ENCODE measurements at places on chromosomes 12 and 14. TPM values are rescaled to one million over a fixed set of nuclear protein-coding genes. Genes with fewer than 3 reads are reported as not detected.

DNA sequence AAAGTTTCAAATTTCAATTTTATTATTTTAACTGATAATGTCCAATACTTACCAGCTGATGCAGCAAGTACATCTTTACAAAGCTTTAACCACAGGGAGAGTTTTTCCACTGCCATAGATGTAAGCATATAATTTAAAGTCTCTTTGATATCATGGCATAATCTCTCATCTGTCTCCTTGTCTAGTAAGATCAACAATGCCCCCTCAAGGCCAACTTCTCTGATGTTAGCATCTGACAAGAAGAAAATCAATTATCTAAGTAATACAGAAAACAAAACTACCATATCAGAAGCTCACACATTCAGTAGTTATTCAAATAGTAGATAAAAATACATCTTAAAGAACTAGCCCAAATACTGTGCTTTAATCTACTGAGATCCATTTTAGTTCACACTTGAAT lies 94.2 kb downstream of the HEATR5A start:
- H3K27me3 ChIP-seq, result no peaks in the 10 kb centered on the region
- DNase-seq, result no peak

DNA sequence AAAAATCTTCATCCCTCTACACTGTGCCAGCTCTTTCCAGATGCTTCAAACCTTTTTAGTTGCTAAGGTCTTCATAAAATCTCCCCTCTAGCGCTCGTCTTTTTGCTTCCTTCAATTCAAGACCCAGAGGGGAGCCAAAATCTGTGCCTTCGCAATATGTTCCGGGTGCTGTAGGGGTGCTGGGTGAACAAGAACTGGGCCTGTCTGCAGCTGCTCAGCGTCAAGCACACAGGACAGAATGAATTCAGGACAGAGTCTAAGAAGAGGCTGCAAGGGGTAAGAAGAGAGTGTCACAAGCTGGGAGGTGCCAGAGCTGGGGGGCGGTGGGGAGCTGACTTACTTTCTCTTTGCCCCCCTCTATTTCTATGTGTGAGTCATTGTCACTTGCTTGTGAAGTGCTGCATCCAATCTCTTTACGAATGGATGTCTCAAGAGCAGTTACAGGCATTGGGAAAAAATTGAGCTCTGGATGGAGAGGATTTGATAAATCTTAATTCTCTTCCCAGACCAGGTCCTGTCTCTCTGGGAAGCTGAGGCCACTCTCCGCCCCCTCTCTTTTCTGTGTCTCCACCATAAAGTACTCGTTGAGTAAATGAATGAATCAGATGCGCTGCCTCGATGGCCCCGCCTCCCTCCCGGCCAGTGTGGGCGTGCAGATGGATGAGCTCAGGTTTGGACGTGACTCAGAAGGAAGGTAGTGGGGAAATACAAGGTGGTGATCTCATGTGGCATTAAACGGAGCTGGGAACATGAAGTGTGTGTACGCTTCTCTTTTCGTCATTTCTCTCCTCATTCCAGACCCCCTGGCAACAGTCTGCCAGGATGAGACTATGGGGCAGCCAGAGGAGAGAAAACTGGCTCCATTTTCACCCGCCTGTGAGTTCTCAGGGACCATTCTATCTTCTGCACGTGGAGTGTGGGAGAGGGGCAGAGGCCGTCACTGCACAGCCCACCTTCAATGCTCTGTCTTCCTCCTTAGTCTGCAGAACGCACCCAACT lies 91.3 kb downstream of the TSPAN9 start:
- DNase-seq, result peak; percentile 76
- H3K4me3 ChIP-seq, result peak overlapping the region; percentile 12
- H3K36me3 ChIP-seq, result no peaks in the 10 kb centered on the region
- peaks cover 17% of the 10 kb centered on the region for H3K4me1 ChIP-seq
- H3K27me3 ChIP-seq, result peaks cover 6% of the 10 kb centered on the region

Gene SLC24A4
- total RNA-seq, result not detected

Gene FSCB
- total RNA-seq, result not detected

DNA sequence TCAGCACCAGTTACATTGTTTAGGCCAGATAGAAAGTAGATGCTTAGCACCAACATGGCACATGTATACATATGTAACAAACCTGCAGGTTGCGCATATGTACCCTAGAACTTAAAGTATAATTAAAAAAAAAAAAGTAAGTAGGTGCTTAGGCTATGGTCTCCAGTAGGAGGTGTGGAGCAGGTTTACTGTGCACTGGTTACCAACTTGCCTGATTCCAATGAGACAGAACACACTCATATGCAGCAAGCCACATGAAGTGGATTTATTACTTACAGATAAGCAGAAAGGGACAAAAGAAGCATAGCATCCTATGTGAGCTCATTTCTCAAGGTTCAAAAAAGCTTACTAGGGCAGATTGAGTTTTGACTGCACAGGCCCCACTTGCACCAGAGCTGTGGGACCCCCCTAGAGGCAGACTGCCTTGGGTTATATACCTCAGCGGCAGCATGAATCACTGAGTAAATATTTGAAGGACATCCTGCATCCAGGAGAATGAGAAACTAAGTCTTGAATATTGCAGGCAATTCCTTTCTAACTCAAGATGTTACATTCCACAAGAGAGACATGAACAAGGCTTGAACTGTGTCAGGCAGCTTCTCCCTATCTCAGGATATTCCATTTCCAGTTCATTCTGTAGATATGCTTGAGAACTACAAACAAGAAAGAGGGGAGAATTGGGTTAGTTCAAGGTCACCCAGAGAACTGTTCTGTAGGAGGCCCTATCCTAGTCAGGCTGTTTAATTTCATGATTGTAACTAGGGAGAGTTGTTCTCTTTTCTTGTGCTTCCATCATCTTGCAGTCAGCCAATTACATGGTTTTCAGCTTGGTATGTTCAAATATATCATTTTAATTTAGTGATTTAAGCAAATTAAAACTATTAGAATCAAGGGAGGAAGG lies 30.1 kb downstream of the LRFN5 start:
- H3K27ac ChIP-seq, result no peak overlapping the region
- no peaks in the 10 kb centered on the region for H3K27me3 ChIP-seq
- no peak for DNase-seq
- H3K4me1 ChIP-seq, result no peaks in the 10 kb centered on the region
- H3K36me3 ChIP-seq, result no peaks in the 10 kb centered on the region

DNA sequence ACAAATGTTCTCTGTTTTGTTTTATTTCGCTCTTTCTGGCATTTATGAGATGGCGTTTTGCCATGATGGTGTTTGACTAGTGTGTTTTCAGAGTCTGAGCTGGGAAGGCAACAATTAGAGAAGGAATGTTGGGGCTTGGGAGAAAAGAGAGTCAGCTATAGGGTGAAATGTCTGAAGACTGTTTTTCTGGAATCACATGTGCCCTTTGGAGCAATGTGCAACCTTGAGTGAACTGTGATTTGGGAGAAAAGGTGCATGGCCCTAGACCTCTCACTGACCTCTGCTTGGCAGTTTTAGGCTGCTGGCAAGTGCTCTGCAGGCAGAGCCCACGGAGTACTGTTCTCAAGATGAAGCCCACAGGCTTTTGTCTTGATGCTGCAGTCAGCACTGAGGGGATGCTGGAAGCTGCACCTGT lies 379.9 kb upstream of the PDE3A start:
- peaks cover 10% of the 10 kb centered on the region for H3K27me3 ChIP-seq
- H3K27ac ChIP-seq, result no peak overlapping the region
- H3K4me3 ChIP-seq, result no peak overlapping the region

Gene LALBA
- total RNA-seq, result not detected

GRCh38 chr12:21379218-21379617 lies 6.5 kb downstream of the IAPP start:
- no peak overlapping the region for H3K27ac ChIP-seq
- peaks cover 6% of the 10 kb centered on the region for H3K27me3 ChIP-seq
- no peak overlapping the region for H3K4me3 ChIP-seq
- no peaks in the 10 kb centered on the region for H3K36me3 ChIP-seq
- no peak for DNase-seq

- DNase-seq, result no peak
- H3K27me3 ChIP-seq, result no peaks in the 10 kb centered on the region
- no peaks in the 10 kb centered on the region for H3K4me1 ChIP-seq
- H3K27ac ChIP-seq, result no peak overlapping the region
Observed at GRCh38 chr12:129826273-129826672, 77.6 kb downstream of the TMEM132D start.

DNA sequence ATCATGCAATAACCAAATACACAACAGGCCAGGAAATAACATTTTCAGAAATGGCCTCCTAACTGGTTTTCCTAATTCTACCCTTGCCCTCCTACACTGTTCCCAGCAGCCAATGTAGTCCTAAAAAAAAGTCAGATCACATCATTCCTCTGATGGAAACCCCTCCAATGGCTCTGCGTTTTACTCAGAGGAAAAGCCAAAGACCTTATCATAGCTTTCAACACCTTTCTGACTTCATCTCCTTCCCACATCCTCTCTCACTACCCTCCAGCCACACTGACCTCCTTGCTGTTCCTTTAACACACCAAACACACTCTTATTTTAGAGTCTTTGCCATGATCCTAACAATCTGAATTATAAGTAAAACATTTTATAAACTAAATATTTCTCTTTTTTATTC lies 1.1 kb downstream of the MED6 start:
- peaks cover 5% of the 10 kb centered on the region for H3K36me3 ChIP-seq
- H3K4me3 ChIP-seq, result peak overlapping the region; percentile 100
- H3K4me1 ChIP-seq, result peaks cover 35% of the 10 kb centered on the region
- H3K27me3 ChIP-seq, result no peaks in the 10 kb centered on the region

Gene INSM2
- total RNA-seq, result not detected

GRCh38 chr12:78494911-78495310 lies 369.7 kb upstream of the SYT1 start:
- H3K4me3 ChIP-seq, result no peak overlapping the region
- no peaks in the 10 kb centered on the region for H3K27me3 ChIP-seq
- no peaks in the 10 kb centered on the region for H3K36me3 ChIP-seq
- no peaks in the 10 kb centered on the region for H3K4me1 ChIP-seq

Gene MDM1
- 27.3 TPM for total RNA-seq

Gene PABPN1
- total RNA-seq, result 189 TPM

DNA sequence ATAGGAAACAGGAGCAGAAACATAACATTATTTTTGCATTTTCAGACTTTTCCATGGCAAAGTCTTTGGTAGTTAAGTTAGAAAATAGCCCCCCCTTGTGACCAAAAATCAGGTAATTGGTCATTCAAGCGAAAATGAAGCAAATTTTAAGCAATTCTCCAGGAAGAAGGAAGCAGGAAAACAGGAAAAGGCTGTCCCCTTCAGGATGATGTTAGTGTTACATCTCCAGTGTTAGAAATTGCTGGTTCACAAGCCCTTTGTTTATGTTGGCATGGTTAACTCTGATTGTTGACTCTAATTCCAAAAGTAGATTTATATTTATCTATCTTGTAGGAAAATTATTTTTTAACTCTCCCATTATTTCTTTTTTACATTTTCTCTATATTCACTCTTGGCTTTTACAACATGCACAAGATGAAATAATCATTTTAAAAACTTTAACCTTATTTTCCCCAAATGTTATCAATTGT lies 18.8 kb upstream of the GAS2L3 start:
- no peaks in the 10 kb centered on the region for H3K36me3 ChIP-seq
- no peak overlapping the region for H3K4me3 ChIP-seq
- no peak for DNase-seq
- H3K27ac ChIP-seq, result no peak overlapping the region

GRCh38 chr12:58586762-58587161 lies 333.5 kb downstream of the LRIG3 start:
- H3K4me3 ChIP-seq, result no peak overlapping the region
- H3K27ac ChIP-seq, result no peak overlapping the region
- no peaks in the 10 kb centered on the region for H3K4me1 ChIP-seq
- DNase-seq, result no peak
- H3K36me3 ChIP-seq, result no peaks in the 10 kb centered on the region

DNA sequence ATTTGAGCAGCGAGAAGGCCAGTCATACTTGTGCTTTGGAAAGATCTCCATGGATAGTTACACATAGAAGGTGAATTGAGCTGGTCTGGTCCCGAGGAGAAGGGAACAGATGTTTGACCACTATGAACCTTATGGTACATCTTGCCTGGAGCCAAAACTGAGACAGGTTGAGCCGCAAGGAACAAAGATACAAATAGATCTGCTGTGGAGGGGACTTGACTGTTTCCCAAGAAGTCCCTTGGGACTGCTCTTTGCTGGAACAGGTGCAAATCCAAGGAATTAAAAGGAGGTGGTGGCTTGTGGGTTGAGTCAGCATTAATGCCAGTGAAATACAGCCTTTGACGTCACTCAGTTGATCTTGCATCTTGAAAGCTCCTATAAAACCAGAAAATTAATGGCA lies 68.8 kb upstream of the PRIMA1 start:
- no peak for DNase-seq

DNA sequence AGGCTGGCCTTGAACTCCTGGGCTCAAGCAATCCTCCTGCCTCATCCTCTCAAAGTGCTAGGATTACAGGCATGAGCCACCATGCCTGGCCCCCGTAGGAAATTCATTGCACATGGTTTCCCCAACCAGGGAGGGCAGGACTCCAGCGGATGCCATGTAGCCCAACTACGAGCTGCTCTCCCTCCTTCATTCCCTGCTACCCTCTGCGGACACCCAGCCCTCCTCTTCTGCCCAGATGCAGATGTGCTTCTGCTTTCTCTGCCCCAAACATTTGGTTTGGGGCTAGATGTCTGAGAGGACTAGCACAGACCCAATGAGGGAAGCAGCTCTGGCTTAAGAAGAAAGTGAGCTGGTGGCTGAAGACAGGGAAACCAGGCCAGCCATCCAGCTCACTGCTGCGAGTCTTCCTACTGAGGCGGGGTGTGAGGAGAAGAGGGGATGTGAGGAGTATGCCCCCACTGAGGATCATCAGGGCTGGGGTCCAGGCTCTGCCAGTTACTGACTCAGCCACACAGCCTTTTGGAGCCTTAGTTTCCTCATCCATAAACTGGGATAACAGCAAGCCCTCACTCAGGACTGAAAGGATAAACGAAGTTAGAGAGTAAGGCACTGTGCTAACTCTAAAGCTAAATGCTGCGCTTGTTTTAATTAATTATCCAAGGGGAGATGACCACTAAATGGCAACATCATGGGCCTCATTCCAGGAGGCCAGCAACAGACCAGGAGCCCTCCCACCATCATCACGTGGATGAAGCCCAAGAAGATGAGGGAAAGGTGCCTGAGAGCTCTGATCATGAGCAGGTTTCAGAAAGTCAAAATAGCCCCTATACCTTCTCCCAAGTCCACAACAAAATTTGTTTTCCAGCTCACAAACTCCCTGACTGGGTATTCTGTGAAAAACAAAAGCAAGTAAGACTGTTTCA lies 10.9 kb downstream of the CTDSP2 start:
- H3K36me3 ChIP-seq, result no peaks in the 10 kb centered on the region
- H3K27ac ChIP-seq, result peak overlapping the region; percentile 85
- H3K4me3 ChIP-seq, result peak overlapping the region; percentile 77
- no peak for DNase-seq

DNA sequence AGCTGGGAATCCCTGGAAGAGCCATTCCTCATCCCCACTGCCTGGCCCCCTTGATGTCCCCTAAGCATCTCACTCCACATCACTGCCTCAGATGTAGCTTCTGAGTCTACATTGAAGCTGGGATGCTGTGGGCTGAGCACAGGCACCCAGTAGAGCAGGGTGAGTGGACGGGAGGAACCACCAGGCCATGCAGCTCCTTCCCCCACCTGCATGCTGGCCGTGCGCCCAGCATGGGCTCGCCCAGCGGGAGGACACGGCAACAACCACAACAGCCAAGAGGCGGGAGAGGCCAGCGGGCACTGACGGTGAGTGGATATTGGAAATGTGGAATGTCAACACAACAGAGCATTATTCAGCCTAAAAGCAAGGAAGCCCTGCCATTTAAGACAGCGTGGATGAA lies 310.9 kb downstream of the ADGRD1 start:
- H3K36me3 ChIP-seq, result no peaks in the 10 kb centered on the region
- H3K27me3 ChIP-seq, result no peaks in the 10 kb centered on the region
- DNase-seq, result no peak
- no peak overlapping the region for H3K4me3 ChIP-seq
- H3K4me1 ChIP-seq, result no peaks in the 10 kb centered on the region

Gene C12orf60
- 5.1 TPM for total RNA-seq

Gene DLGAP5
- total RNA-seq, result 68.2 TPM

Gene KRT86
- 1.00 TPM for total RNA-seq
